ENCODE measurements at places on chromosomes 4 and X. TPM values are rescaled to one million over a fixed set of nuclear protein-coding genes. Genes with fewer than 3 reads are reported as not detected.

DNA sequence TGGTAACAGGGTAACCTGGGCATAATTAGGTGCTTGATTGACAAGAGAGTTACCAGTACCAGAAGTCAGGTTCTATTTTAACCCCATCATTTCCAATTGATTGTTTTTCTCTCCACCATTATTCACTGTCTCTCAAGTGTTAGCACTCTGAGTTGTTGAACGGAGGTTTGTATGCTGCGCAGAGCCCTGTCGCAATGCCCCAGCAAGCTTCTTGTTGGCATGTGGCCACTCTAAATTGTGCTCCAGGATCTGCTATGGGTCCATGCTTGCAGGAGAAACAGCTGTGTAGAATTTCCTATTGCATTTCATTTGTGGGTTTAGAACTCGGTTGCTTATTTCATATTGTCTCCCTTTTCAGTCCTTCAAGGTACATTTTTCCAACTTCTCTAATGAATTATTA is 98.2 kb downstream of the KLHL8 start:
- no peak overlapping the region for H3K4me3 ChIP-seq
- no peaks in the 10 kb centered on the region for H3K27me3 ChIP-seq
- peaks cover 12% of the 10 kb centered on the region for H3K36me3 ChIP-seq
- H3K27ac ChIP-seq = no peak overlapping the region

DNA sequence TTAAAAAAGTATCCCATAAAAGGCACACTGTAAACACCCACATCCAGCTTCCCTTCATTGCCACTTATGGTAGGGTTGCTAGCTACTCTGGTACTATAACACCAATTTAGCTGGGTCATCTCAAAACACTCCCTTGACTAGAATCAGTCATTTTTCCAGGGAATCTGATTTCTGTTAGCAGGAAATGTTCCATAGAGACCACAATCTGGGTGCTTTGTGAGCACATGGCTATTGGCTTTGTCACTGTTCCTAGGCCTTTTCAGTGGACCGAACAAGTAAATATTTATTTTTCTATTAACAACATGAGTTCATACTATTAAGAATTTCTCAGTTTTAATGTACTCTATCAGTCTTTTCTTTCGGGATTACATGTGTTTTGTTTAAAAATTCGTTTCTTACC is 404.7 kb upstream of the GNPDA2 start:
- H3K4me1 ChIP-seq = no peaks in the 10 kb centered on the region
- no peaks in the 10 kb centered on the region for H3K36me3 ChIP-seq
- no peak overlapping the region for H3K27ac ChIP-seq
- DNase-seq = no peak
- no peak overlapping the region for H3K4me3 ChIP-seq

APBB2 gene
- total RNA-seq = 42.8 TPM

FDCSP gene
- not detected for total RNA-seq

EFHC2 gene
- 2.1 TPM for total RNA-seq

GRCh38 chr4:130178106-130178505 is 1082.2 kb downstream of the C4orf33 start:
- no peak for DNase-seq

GRCh38 chr4:77820649-77821561 is 1.7 kb upstream of the CNOT6L start:
- H3K27me3 ChIP-seq = no peaks in the 10 kb centered on the region
- H3K4me1 ChIP-seq = peaks cover 27% of the 10 kb centered on the region
- DNase-seq = no peak
- H3K4me3 ChIP-seq = peak overlapping the region; percentile 74
- peak overlapping the region; percentile 100 for H3K27ac ChIP-seq

NIPAL1 gene
- 1.0 TPM for total RNA-seq

LNX1 gene
- 17.1 TPM for total RNA-seq

- H3K27ac ChIP-seq = no peak overlapping the region
- H3K27me3 ChIP-seq = no peaks in the 10 kb centered on the region
- peaks cover 6% of the 10 kb centered on the region for H3K4me1 ChIP-seq
- H3K36me3 ChIP-seq = no peaks in the 10 kb centered on the region
- no peak overlapping the region for H3K4me3 ChIP-seq
These were observed 16.0 kb downstream of the MEPE start for GRCh38 chr4:87848622-87849351.

DNA sequence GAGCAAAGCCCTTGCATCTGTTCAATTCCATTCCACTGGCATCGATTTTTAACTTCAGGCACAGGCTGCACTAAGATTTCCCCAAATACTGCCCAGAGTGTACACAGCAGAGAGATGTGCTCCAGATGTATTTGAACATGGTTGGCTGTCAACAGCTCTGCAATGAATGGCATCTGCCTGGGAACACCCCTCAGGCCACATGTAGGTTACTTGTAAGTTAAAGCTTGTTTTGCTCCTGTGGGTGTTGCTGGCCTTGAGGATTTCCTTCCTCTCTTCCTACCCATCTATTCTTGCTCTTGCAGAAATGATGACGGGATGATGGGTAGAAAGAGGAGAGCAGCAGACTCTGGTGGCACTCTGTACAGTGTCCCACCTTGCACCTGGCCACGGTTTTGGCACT is 69.3 kb upstream of the HELT start:
- H3K27ac ChIP-seq = no peak overlapping the region
- no peaks in the 10 kb centered on the region for H3K4me1 ChIP-seq
- DNase-seq = no peak
- H3K27me3 ChIP-seq = no peaks in the 10 kb centered on the region

DNA sequence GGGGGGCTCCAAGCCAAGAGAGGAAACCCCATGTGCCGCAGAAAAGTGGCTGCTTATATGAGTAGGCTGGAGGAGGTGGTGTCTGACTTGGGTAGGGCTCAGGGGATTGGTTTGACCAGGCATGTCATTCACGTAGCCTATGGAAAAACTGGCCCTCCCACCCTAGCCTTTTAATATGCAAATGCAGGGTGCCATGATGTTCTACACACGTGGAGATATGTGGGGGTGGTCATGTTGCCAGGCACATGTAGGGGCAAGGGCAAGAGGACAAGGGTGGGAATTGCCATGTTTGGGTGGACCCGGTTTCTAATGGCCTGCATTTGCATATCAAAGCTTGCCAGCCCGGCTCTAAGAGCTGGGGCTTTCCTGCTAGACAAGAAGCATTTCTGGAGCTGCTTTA is 86.9 kb upstream of the SHISA3 start:
- H3K36me3 ChIP-seq = no peaks in the 10 kb centered on the region
- no peak overlapping the region for H3K27ac ChIP-seq
- no peaks in the 10 kb centered on the region for H3K27me3 ChIP-seq
- no peaks in the 10 kb centered on the region for H3K4me1 ChIP-seq

FSTL5 gene
- total RNA-seq = not detected

- DNase-seq = no peak
- no peaks in the 10 kb centered on the region for H3K27me3 ChIP-seq
- no peak overlapping the region for H3K4me3 ChIP-seq
- no peaks in the 10 kb centered on the region for H3K36me3 ChIP-seq
- H3K4me1 ChIP-seq = peaks cover 9% of the 10 kb centered on the region
- no peak overlapping the region for H3K27ac ChIP-seq
These were observed 1.4 kb upstream of the TEC start for GRCh38 chr4:48270951-48271473.

- no peak overlapping the region for H3K4me3 ChIP-seq
- H3K27me3 ChIP-seq = no peaks in the 10 kb centered on the region
- no peaks in the 10 kb centered on the region for H3K36me3 ChIP-seq
- H3K27ac ChIP-seq = no peak overlapping the region
These were observed 38.3 kb downstream of the DCTD start for GRCh38 chr4:182878633-182879495.

CFP gene
- 1.8 TPM for total RNA-seq

GRCh38 chr4:40710484-40711254 is 39.1 kb upstream of the NSUN7 start:
- no peak for DNase-seq
- H3K4me1 ChIP-seq = no peaks in the 10 kb centered on the region
- H3K4me3 ChIP-seq = no peak overlapping the region
- no peaks in the 10 kb centered on the region for H3K27me3 ChIP-seq

- H3K27me3 ChIP-seq = no peaks in the 10 kb centered on the region
- H3K27ac ChIP-seq = no peak overlapping the region
- no peak for DNase-seq
- no peaks in the 10 kb centered on the region for H3K36me3 ChIP-seq
These were observed 39.5 kb downstream of the HOPX start for GRCh38 chr4:56641494-56642051.

GRCh38 chrX:19640693-19641374 is 125.5 kb upstream of the MAP3K15 start:
- H3K36me3 ChIP-seq = no peaks in the 10 kb centered on the region
- no peaks in the 10 kb centered on the region for H3K4me1 ChIP-seq
- no peak overlapping the region for H3K27ac ChIP-seq
- H3K27me3 ChIP-seq = no peaks in the 10 kb centered on the region
- no peak for DNase-seq

DNA sequence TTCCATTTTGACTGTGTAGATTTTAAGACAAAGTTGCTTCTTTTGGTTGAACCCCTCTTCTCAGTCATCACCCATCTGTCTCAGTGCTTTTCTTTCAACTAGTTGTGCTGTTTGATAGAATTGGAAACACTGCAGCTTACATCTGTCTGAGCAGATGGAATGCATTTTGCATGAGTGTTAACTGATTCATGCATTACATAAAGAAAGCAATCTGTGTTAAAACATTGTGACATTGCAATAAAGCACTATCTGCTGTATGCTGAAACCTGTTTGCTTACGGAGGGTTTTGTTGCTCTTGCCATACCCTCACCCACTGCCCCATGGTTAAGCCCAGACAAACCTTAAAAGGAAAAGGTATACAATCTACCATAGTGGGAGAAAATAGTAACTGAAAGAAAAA is 47.4 kb downstream of the NRK start:
- no peak overlapping the region for H3K27ac ChIP-seq
- H3K27me3 ChIP-seq = no peaks in the 10 kb centered on the region

DNA sequence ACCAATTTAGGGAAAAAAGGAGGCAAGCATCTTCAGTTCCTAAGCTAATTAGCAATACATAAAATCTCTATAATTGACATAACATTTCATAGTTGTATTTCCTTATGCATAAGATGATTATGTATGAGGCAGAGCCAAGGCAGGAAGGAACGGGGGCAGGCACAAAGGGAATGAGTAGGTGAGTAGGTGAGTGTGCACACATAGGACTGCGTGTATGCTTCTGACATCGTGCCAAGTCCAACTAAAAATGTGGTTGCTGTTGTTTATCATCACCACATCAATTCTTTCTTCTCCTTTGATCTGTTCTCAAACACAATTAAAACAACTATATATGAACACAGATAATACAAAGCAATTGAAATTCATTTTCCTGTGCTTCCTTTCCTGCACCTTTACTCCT is 131.2 kb downstream of the UNC5C start:
- no peaks in the 10 kb centered on the region for H3K27me3 ChIP-seq
- H3K4me3 ChIP-seq = no peak overlapping the region
- H3K36me3 ChIP-seq = no peaks in the 10 kb centered on the region

DNA sequence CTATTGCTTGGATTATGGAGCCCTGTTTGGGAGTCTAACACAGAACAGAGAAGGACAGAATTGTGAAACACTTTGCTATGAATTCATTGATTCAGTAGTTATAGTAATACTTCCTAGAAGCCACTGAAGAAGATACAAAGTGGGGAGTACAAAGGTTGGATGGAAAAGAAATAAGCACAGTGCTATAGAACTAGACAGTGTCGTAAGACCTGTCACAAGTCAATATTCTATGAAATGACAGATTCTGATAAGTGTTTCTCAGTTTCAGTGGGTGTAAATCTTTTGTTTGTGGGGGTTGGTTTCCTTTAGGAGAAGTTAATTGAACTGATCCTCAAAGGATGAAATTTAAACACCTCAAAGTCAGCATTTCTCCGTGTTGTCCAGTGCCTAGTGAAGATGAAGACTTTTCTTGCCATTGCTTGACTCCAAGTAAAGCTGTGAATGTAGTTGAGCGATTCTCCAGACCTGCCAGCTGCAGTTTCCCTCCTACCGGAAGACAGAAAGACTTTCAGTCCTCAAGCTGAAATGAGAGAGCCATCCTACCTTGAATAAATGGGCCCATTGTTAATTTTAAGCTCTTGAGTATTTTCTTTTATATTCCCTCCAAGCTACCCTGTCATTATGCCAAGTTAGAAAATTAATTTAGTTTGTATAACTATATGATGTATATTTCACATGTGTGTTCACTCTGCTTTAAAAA is 7.9 kb downstream of the PDLIM5 start:
- no peaks in the 10 kb centered on the region for H3K27me3 ChIP-seq
- H3K27ac ChIP-seq = no peak overlapping the region
- peaks cover 67% of the 10 kb centered on the region for H3K4me1 ChIP-seq
- peaks cover 2% of the 10 kb centered on the region for H3K36me3 ChIP-seq

GRCh38 chr4:13989501-13989900 is 362.0 kb upstream of the BOD1L1 start:
- H3K27ac ChIP-seq = no peak overlapping the region
- no peaks in the 10 kb centered on the region for H3K27me3 ChIP-seq
- peaks cover 65% of the 10 kb centered on the region for H3K4me1 ChIP-seq

DNA sequence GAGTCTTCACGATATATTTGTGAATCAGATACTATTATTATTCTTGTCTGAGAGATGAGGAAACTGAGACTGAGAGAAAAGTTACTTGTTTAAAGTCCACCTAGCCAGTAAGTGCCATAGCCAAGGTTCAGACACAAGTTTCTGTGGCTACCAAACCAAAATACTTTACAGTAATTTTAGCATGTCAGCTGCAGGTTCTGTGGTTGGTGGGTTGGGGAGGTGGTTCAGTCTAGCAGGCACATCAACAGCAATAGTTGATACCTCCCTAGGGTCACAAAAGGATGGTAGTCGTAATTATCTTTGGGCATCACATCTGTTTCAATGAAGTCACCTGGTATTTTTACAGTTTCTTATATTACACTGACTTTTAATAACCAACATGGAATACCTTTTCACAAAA is 35.6 kb upstream of the EDA2R start:
- H3K27me3 ChIP-seq = no peaks in the 10 kb centered on the region
- no peak overlapping the region for H3K27ac ChIP-seq
- no peak overlapping the region for H3K4me3 ChIP-seq
- no peaks in the 10 kb centered on the region for H3K36me3 ChIP-seq
- no peaks in the 10 kb centered on the region for H3K4me1 ChIP-seq
- no peak for DNase-seq

DNA sequence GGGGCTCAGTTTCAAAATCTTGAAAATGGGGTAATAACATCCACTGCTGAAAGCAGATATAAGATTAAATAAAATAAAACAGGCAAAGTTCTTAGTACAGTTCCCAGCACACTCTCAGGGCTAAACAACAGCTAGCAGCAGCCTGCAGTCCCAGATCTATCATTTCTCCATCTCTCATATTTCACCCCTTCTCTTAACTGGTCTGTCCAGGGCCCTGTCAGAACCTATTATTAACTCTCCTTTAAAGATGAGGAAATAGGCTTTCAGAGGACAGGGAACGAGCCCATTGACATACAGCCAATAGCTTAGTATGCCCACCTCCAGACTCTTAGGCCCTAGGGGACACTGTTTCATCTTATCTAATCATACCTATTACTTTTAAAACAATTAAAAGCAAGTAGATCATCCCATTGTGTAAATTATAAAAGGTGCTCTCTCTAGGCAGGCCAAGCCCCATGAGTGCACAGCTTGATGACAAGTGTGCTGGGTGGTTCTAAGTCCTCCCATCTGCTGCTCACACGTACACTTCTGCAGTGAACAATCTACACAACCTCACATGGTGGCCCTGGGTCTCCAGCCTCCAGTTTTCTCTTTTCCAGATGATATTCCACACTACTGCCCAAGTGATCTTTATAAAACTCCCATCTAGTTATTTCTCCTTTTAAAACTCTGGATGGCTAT is 119.0 kb downstream of the APBB2 start:
- H3K4me3 ChIP-seq = no peak overlapping the region
- no peak overlapping the region for H3K27ac ChIP-seq
- H3K4me1 ChIP-seq = peaks cover 7% of the 10 kb centered on the region
- DNase-seq = no peak
- no peaks in the 10 kb centered on the region for H3K27me3 ChIP-seq
